ENCODE measurements at places on chromosomes 2 and 18. TPM values are rescaled to one million over a fixed set of nuclear protein-coding genes. Genes with fewer than 3 reads are reported as not detected.

Gene ECEL1
- 0.28 TPM for total RNA-seq

Gene C2orf15
- total RNA-seq: 1.8 TPM

GRCh38 chr2:12107939-12108338 lies 361.5 kb downstream of the LPIN1 start:
- no peak for DNase-seq

GRCh38 chr18:11224153-11224552 lies 74.8 kb upstream of the PIEZO2 start:
- no peak for DNase-seq

Gene USP40
- 16.1 TPM for total RNA-seq

DNA sequence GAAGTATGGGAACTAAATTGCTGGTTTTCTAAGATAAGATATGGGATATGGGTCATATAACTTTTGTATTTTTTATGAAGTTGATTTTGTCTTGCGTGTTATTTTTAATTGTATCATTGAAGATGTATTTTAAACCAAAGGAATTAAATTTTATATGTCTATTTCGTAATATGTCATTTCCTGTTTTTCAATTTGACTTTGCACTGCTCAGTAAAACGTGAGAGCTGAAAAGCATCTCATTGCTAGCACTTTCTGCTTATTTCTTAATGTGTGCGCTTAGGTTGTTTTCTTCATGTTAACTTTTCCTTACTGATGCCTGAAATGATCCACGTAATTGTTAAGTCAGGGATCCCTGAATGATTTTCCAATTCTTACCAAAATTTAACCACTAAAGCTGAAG lies 41.2 kb upstream of the KLF11 start:
- DNase-seq: no peak

DNA sequence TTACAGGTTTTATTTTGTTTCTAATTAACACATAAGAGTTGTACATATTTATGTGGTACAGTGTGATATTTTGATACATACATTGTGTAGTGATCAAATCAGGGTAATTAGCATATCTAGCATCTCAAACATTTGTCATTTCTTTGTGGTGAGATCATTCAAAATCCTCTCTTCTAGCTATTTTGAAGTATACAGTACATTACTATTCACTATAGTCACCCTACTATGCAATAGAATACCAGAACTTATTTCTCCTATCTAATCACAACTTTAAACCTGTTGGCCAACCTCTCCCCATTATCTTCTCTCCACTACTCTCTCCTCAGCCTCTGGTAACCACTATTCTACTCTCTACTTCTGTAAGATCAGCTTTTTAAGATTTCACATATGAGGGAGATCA lies 325.8 kb downstream of the CYP26B1 start:
- DNase-seq: no peak

- DNase-seq: no peak
Observed at GRCh38 chr2:230811508-230811907, 53.2 kb upstream of the ITM2C start.

Gene REG3A
- 0.05 TPM for total RNA-seq

- DNase-seq: no peak
Observed at GRCh38 chr18:63306819-63307550, 12.6 kb downstream of the BCL2 start.

Gene CYP27A1
- total RNA-seq: 21.9 TPM
